ENCODE measurements at places on chromosomes 3 and 15. TPM values are rescaled to one million over a fixed set of nuclear protein-coding genes. Genes with fewer than 3 reads are reported as not detected.

DNA sequence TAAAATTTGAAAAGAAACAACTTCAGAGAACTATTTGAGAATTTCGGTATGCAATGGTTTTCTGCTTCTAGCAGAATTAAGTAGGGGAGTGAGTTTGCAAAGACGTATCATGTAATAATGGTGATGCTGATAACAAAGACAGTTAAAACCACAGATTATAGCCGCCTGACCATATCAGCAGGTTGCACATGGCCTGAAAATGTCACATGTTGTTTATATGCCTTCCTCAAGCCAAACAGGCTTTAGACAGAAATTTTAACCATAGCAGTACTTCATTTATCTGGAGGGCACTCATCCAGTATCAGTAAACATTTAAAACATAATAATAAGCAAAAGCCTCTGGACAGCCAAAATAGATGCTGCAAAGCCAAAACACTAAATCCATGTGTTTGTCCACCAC is 131.7 kb downstream of the RYR3 start:
- DNase-seq: no peak

Gene ZBTB38
- total RNA-seq: 19.6 TPM

DNA sequence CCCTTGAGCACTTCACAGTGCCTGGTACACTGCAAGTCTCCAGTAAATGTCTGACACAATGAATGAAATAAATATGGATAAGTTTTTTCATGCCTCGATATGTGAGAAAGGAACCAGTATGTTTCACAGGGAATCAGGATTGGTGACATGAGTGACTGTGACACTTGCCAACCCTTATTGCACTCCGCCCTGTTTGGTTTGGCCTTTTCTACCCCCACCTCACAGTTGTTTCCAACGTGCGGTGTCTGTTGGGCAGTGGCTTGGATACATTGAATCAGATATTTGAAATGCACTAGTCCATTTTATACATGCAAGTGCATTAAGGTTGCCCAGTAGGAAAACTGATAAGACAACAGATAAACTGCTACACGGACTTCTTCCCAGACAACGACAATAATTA is 2.0 kb downstream of the NPHP3 start:
- DNase-seq: no peak

DNA sequence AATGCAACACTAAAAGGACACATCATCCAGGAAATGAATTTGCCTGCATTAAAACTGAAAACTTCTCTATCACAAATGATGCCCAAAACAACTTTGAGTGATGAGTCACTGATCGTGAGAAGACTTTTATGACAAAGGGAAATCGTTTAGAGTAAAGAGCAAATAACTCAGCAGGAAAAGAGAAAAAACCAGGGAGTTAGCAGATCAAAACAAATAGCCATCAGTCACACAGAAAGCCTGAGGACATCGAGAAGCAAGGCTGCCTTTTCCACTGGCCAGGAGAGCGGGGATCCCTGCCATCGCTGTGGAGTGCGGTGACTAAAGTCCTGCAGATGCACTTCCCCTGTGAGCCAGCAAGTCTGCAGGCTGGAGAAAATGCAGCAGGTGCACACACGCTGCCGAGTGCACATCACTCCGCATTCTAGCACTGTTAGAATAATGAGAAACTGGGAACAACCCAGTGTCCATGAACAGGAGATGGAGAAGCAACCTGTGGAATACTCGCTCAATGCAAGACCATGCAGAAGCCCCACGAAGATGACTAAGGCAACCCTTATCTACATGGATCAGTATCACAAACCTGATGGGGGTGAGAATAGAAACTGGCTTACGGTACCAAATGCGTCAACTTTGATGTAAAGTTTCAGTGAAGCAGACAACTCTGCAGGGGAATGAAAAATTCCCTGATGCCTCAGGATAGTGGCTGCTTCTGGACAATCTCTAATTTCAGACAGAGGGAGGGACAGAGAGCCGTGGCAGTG is 86.4 kb downstream of the NSMCE3 start:
- peak; percentile 75 for DNase-seq

- no peak for DNase-seq
Measured at GRCh38 chr15:89230277-89230676, 8.9 kb upstream of the RLBP1 start.

- peak; percentile 76 for DNase-seq
Measured at GRCh38 chr15:33007303-33007855, 187.1 kb downstream of the FMN1 start.

Gene STRIT1
- total RNA-seq: not detected

Gene GOLGA6L1
- not detected for total RNA-seq

- DNase-seq: no peak
Measured at GRCh38 chr15:68640791-68641331, 62.1 kb downstream of the CORO2B start.

- DNase-seq: no peak
Measured at GRCh38 chr3:99891610-99892285, 74.1 kb downstream of the CMSS1 start.

DNA sequence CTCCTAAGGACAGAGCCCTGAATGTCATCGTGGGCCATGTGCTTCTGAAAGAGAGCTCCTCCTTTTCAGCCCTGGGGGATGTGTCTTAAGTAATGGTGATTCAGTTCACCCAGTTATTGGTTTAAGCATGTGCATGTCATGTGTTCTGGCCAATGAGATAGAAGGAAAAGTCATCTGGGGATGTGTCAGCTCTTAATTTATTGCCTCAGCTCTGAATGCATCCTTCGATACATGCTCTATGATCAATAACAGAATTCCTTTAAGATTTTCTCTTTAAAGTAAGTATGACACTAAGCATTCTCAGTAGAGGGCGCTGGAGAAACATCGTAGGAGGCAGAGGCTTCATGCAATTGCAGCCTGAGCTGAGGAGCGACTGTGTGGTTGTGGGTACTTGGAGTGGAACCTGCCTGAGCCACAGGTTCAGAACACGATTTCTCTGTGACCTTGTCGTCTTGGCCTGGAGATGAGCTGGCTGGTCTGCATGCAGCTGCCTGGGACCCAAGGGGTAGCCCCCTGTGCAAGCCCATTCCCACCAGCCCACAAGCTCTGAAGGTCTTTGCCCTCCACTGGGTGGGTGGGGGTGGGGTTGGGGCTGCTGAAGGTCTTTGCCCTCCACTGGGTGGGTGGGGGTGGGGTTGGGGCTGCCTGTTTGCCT is 69.5 kb downstream of the C3orf38 start:
- DNase-seq: peak; percentile 76
